ENCODE measurements at places on chromosomes 1 and 21.

- DNase-seq, result no peak
Measured at GRCh38 chr1:162690672-162691434, 58.6 kb downstream of the DDR2 start.

DNA sequence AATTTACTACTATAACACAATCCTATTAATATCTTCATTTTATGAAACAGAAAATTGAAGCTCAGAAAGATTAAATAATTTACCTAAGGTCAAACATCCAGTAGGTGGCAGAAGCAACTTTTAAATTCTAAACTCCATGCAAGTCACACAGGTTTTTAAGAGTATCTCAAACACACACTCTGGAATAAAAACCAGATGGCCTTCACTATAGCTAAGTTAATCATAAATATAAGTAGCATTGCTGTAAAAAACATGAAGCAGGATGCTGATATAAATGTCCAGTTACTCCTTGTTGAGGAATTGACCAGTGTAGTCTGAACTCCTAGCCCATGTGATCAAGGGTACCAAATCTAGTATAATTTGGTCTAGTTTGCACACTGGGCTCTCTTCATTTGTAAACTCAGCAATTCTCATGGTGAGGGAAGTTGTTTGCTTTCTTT, 9.4 kb upstream of the FMO3 start:
- DNase-seq, result no peak

DNA sequence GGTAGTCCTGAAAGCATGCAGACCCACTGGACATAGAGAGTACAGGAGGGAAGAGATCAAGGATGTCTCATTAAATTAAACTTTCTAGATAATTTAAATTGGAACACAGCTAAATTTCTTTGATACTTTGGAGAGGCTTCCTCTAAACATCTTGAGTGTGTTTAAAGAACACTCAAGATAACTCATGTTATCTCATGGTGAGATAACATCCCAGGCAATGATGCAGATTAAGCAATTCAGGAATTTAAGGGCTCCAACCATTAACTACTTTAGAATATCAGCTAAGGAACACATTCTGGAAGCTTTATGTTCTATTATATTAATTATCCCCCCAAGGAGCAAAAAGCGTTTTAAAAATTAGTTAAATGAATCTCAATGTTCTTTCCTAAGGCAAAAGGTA, 289.2 kb upstream of the RUNX1 start:
- no peak for DNase-seq

- no peak for DNase-seq
Measured at GRCh38 chr1:78095593-78095992, 49.8 kb downstream of the GIPC2 start.

DNA sequence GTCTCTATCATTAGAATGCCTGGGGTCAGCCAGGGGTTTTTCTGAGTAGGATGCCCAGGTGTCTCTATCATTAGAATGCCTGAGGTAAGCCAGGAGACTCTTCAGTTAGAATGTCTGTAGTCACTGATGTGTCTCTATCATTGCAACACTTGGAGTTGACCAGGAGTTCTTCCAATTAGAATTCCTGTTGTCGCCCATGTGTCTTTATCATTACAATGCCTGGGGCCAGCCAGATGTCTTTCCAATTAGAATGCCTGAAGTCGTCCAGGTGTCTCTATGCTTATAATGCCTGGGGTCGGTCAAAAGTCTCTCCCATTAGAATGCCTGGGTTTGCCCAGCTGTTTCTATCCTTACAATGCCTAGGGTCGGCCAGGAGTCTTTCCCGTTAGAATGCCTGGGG, 55.8 kb downstream of the RNF187 start:
- DNase-seq, result no peak

- DNase-seq, result no peak
Measured at GRCh38 chr1:76511558-76512179, 355.6 kb upstream of the ST6GALNAC5 start.

DNA sequence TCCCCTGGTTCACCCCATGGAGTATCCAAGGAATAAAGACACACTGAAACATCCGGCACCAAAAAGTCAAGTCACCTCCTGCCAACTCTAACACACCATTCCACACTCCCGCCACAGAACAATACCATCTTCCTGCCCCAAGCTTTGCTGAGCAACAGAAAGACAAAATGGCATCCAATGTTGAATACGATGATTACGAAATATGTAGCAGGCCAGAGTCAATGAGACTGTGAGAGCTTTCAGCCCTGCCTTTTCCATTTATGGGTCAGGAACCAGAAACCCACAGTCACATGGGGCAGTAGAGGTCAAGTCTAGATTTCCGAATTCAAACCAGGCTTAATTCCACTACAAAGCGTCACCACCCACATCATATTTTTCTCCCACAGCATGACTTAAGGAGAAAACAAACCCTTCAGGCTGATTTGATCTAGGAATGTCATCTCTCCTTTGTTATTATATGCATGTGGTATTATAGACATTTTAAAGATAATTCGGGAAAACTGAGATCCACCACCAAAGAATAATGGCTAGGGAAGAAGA, 249.8 kb downstream of the SETD4 start:
- DNase-seq, result no peak

DNA sequence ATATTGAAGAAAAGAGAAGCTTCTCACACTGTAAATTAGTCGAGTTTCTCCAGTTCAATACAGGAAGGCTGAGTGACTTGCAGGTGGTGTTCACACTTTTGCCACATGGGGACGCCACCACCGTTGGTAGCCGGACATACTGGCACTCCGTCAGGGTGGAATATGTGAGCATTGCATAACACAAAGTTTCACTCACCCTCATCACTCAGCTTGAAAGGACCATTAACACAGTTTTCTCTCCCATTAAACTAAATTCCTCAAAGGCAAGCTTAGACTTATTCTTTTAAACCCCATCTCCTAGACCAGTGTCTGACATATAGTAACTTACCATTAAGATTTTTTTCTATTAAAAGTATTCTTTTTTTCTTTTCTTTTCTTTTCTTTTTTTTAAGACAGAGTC, 105.3 kb upstream of the SERBP1 start:
- DNase-seq, result peak; percentile 38

- no peak for DNase-seq
Measured at GRCh38 chr1:91781371-91781825, 104.6 kb downstream of the TGFBR3 start.

- peak; percentile 72 for DNase-seq
Measured at GRCh38 chr1:160567858-160568682, 11.2 kb downstream of the CD84 start.

DNA sequence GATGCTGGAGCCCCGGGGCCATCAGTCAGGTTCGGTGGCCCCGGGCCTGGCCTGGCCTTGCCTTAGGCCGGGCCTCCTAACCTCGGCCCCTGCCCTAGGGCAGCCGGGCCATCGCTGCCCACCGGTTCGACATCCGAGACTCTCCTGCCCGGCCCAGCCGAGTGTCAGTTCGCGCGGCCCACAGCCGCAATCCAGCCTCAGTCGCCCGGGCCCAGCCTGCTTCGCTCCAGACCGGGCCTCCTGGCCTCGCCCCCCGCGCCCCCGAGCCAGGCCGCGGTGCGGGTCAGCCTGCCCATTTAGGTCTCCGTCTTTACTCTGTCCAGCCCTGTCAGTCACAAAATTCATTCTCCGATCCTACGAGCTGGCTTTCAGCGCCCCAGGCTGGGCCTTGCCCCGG, 777 bp downstream of the LRRC41 start:
- peak; percentile 28 for DNase-seq

- no peak for DNase-seq
Measured at GRCh38 chr1:170680428-170680827, 16.5 kb downstream of the PRRX1 start.

DNA sequence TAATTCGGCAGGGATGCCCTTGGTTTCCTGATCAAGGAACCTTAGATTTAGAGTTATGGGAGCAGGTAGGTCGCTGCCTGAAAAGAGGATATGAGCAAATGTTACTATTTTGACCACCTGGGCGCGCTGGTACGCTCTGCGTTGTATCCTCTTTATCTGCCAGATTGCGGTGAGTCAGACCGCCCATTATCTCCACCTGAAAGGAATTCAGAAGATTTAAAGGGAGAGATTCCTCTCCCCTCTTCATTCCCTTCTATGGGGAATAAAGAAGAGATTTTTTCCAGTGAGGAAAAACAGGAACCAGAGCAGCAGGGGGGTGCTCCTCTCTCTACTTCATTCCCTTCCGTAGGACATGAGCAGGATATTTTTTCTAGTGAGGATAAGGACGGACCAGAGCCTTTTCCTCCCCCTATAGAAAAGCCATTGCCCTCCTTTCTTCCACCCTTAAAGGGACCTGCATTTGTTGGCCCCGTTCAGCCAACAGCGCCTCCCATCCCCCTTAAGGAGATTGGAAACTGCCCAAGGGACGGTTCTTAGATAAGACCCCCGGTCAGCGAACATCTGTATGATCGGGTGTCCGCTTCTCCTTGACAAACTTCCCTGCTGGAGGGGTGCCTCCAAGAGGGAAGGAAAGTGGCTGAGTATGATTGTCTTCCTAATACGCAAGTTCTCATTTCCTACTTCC, 34.1 kb downstream of the CLCA1 start:
- no peak for DNase-seq

GRCh38 chr1:56584910-56585528, 5.7 kb upstream of the PLPP3 start:
- no peak for DNase-seq

GRCh38 chr1:156964441-156964840, 44.0 kb downstream of the LRRC71 start:
- DNase-seq, result no peak

GRCh38 chr1:192610112-192610889, 25.6 kb upstream of the RGS13 start:
- DNase-seq, result no peak

DNA sequence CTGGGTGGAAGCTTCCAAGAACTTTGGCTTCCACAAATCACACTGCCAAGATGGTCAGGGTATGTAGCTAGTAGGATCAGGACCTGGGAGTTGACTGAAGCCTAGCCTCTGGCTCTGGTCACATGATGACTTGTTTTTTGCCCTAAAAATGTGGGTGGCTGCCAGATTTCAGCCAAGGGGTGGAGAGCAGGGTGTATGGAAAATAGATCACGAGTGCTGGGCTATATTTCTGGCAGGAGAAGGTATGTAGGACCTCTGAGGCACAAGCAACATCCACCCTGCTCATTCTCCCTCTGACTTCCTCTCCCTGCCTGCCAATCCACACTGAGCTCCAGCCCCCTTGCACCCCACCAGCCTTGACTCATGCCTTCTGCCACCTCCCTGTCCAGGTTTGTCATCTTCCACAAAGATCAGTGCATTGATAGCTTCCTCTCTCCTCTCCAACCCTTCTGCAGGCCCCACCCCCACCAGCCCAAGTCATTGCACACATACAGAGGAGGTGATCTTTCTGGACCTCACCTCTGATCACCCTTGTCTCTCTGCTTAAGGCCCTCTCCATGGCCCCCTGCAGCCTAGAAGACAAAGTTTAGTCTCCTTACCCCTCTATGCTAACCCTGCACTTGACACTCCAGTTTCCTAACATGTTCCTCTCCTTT, 8.3 kb upstream of the CYP4B1 start:
- DNase-seq, result no peak

- DNase-seq, result no peak
Measured at GRCh38 chr1:43056981-43057391, 98.3 kb upstream of the SLC2A1 start.
